ENCODE measurements at places on chromosomes 6 and 20.

DNA sequence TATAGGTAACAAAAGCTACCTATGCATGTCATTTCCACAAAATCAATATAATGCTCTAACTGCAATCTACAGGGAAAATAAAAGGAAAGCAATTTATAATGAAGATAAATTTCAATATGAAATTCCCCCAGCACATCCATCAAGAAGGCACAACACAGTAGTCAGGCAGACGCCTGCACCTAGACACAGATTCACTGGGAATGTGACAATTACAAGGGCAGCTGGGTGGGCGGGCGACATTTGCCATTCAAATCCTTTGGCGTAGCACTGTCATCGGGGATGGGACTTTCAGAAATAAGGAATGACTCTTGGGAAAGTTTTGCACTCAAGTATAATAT lies 60.4 kb downstream of the SULF2 start:
- DNase-seq = no peak

GRCh38 chr6:106363401-106364138 lies 3.1 kb downstream of the CRYBG1 start:
- DNase-seq = no peak

- DNase-seq = no peak
Measured at GRCh38 chr20:3477861-3478544, 7.2 kb downstream of the ATRN start.

GRCh38 chr6:22206106-22206505 lies 90.7 kb downstream of the PRL start:
- DNase-seq = no peak

DNA sequence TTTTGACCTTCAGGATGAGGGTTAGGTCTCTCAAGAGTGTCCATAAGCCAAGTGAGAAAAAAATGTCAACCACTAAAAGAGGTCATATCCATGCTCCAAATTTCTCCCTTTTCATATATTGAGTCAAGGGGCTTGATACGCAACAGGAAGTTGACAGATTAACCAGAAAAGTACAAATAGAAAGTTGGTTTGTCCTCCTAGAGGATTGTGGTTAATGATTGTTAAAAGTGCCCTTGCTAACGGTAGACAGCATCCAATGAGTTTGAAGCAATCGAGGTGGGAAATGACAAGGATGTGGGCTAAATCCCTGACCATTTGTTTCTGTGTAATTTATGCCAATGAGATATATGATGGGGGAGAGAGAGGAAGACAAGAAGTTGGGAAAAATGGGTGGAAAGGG lies 18.1 kb upstream of the HBS1L start:
- no peak for DNase-seq

DNA sequence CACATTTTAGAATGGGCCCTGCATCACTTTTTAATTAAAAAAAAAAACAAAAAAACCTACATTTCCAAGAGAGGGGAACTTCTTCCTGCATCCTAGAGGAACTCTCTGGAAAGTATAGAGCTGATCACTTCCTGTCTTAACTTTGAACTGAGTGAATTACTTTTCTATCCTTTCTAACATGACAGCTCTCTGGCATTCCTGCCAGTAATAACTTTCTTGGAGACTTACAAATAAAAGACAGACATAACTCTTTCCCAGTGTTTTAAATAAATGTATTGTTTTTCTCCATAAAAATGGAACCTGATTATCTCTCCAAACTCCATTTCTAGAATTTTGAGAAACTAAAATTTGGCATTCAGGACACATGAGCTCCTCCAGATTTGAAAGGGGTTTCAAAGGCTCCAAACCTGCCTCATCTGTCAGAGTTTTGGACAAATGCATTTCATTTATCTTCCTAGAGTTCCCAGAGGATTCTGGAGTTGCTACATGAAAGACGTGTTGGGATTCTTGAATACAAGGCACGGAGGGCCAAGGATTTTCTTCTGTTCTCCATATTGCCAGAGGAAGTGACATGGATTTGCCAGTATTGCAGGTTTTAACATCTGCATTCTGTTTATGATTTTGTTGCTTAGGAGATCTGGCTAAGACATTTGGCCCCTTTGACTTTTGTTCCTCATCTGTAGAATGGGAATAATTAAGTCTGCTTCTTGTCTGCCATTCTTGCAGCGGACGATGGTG lies 2.0 kb upstream of the SMOC2 start:
- no peak for DNase-seq

- no peak for DNase-seq
Measured at GRCh38 chr6:105202486-105202885, 22.7 kb upstream of the POPDC3 start.

DNA sequence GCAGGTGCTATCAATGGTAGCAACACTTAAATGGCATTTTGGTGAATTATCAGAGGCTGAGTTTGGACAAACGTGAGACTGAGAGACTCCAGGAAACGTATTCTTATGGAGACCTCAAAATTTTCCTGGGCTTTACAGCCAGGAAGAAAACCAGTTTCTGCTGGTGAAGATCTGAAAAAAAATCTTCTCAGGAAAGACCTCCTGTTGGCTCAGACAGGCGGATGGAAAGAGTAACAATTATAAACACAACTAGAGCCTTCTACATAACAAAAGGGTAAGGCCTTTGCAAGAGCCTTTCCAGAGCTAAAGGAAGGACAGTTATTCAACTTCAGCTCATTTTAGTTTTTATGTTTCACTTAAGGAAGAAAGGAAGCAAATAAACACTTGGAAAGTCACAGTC lies 274.4 kb downstream of the THBS2 start:
- no peak for DNase-seq

GRCh38 chr6:43835872-43836419 lies 65.9 kb downstream of the VEGFA start:
- no peak for DNase-seq

GRCh38 chr6:28658475-28659249 lies 133.0 kb downstream of the GPX5 start:
- no peak for DNase-seq

DNA sequence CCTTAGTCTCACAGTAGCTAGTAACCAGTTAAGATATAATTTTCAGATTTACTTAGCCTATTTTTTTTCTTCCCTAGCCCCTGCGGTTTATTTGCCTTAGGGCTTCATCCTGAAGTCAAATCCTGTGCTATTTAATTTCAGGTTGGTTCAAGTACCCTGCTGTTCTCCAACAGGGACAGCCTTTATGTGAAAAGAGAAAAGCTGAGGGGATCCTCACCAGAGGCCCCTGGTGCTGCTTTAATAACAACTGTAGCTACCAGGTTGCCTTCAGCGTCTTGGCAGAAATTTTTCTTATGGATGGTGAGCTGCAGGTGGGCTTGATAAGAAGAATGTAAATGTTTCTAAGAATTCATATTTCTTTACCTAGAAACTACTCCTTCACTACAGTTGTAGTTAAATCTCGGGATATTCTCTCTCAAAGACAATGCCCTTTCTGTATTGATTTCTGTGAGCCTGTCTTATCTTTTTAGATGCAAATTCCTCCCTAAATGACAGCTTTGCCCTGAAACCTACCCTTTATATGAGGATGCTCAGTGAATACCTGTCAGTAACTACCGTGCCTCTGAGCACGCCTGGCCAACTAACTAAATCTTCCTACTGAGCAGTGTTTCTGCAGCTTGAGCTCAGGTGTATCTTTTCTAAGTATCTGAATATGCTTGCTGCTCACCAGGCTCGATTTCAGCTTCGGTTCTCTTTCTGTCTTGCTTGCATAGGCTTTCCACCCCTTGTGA lies 320.5 kb downstream of the MMUT start:
- no peak for DNase-seq

GRCh38 chr6:80104520-80104919 lies 2.0 kb upstream of the BCKDHB start:
- no peak for DNase-seq

GRCh38 chr20:51276296-51276695 lies 253.4 kb upstream of the KCNG1 start:
- no peak for DNase-seq

DNA sequence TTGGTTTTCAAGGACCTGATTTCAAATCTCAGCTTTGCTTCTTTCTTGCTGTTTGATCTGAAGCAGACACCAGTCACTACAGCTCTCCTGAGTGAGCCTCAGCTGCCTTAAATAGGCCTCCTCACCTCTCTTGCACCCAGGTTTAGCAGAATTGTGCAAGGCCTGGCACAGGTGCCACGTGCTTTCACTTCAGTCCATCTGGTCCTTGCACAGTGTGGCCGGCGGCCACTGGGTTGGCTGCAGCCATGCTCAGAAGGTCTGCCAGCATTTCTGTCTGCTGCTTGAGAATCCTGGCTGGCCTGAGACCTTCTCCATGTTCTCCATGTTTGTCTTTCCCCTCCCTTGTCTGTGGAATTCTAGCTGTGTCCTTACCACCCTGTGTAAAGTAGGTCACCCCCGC lies 14.5 kb upstream of the DAAM2 start:
- no peak for DNase-seq

DNA sequence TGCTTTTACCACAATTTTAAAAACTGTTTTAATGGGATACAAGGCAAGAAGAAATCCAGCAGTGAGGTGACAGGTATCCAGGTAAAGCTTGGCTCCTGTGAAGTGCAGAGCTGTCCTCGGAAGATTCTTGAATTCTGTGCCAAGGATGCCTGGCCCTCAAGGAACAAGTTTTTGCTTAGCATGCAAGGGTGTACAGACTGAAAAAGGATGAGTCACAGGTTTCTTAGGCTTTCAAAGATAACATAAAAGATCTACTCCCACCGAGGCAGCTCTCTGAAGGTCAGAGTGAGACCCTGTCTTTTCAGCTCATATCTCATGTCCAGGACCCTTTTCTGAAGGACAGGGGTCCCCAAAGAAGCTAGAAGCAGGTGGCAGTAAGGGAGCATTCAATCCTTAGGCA lies 83.3 kb downstream of the CHD6 start:
- no peak for DNase-seq

DNA sequence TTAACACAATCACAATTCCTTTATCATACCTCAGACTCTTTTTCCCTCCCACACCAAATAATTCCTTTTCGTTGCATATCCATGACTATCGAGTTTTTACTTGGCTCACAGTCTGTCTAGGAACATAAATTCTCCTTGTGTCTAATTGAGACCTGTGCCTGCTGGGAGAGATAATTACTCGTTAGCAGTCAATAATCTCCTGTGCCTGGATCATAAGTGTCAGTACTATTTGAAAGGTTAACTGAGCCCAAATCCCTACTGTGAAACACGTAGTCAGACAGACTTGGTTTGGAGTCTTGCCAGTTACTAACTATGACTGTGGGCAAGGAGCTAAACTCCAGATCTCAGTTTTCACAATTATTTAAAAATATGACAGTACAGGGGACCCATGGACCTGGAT lies 5.7 kb upstream of the CTNNBL1 start:
- DNase-seq = no peak

- no peak for DNase-seq
Measured at GRCh38 chr20:18835466-18836256, 22.1 kb downstream of the SCP2D1 start.

GRCh38 chr6:33172688-33173534 lies 19.4 kb downstream of the COL11A2 start:
- DNase-seq = peak; percentile 26

- no peak for DNase-seq
Measured at GRCh38 chr6:73710470-73710869, 14.5 kb downstream of the CD109 start.

DNA sequence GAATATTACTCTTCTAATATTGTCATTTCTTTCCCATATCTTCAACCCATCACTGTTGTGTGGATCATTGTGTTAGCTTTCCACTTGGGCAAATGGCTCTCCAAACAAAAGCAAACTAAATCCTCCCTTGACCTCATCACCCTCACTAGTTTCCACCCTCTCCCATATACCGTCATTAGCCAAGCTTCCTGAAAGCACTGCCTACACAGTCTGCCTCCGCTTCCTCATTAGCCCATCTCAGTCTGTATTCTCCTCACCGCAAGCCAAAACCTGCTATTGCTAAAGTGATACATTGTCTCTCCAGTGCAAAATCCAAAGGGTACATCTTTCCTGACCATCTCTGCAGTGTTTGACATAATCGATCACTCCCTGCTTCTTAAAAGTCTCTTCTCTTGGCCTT lies 212.6 kb downstream of the CLIC5 start:
- DNase-seq = no peak

GRCh38 chr6:19052219-19052618 lies 665.1 kb downstream of the RNF144B start:
- DNase-seq = no peak

DNA sequence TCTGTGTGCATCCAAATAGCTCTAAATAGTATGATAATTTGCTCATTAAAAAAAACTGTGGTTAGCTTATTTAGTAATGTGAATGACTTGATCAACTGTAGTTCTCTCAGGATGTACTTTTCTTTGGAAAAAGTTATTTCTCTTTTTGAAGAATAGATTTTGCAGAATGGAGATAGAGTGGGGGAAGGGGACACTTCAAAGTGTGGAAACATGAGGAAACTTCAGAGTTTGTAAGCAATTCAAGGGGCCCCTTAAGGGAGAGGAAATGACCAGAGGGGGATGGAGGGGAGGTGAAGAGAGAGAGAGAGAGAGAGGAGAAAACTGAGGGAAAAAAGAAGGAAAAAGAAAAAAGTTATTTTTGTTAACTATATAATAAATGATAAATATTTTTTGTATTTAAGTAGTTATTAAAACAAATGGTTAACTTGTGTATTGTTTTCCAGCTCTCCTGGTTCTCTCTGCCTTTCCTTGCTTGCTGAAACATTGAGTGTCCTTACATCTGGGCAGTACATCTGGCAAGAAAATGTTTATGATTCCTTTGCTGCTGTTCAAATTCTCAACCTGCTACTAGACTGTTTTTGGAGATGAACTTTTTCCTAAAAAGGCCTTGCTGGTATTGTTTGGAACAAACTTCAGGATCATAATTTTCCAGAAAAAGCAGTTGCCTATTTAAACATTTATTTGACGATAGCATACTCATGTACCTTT lies 497.5 kb upstream of the CITED2 start:
- DNase-seq = no peak

Measured in CD4-positive, alpha-beta T cell treated with Interferon alpha-2 for 1 hour (primary cell).